ENCODE measurements at places on chromosomes 2 and 18.

- DNase-seq = peak; percentile 7
Measured at GRCh38 chr18:55588111-55588869, at the start of gene TCF4. Gene TCF4 (minus strand): TSS chr18:55588192. CDS start chr18:55587116, 1,076 bp downstream.

DNA sequence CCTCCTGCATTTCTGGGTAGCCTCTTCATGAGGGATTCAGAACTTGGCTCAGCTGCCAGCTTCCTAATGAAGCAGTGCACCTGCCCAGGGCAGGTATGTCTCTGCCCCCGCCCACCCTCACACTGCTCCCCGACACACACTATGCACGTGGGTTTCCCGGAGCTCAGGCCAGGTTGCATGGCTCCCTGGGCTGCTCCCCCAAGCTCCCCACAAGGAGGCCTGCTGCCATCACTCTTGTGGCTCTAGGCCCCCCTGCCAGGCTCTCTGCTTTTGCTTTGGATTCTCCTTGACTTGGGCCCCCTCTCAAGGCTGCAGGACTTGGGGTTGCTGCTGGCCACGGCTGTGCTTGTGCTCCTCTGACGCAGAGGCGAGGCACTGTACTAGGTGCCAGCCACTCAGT, 43.6 kb downstream of the ADD2 start:
- DNase-seq = no peak

DNA sequence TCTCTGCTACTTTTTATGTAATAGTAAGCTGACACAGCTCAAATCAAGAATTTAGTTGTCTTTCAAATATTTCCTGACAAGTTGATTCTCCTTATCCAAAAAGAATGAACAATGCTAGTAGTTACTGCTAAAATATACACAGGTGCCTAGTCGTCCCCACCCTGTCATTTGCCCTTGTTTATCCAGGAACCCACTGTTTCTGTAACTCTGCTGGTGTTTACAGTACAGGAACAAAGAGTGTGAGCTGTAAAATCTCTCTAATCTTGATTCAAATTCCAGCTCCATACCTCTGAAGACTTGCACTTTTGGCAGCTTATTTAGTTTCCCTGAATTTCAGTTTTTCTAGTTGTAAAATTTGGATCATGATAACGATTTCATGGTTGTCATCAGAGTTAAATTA, 21.1 kb upstream of the SCYGR2 start:
- DNase-seq = no peak

GRCh38 chr2:150088538-150088937, 398.9 kb downstream of the RND3 start:
- DNase-seq = no peak

- DNase-seq = no peak
Measured at GRCh38 chr2:66034467-66034866, 400.5 kb upstream of the MEIS1 start.

DNA sequence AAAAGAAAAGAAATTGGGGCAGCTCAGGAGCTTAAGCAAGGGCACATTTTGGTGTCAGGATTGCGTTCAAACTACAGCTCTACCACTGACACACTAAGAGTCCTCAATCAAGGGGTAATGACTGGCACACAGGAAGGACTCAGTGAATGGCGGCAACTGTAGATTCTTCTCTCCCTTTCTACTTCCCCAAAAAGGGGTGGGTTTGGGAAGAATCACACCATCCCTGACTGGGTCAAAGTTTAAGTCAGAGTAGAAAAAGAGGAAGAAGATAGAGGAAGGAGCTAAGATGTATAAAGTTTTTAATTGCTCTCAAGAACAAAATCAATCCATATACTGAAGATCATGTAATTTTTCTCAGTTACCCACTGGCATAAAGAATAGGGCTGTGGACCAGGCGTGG, 2.6 kb downstream of the NLRC4 start:
- DNase-seq = no peak

GRCh38 chr2:190412966-190413365, 4.8 kb downstream of the MFSD6 start:
- DNase-seq = no peak

DNA sequence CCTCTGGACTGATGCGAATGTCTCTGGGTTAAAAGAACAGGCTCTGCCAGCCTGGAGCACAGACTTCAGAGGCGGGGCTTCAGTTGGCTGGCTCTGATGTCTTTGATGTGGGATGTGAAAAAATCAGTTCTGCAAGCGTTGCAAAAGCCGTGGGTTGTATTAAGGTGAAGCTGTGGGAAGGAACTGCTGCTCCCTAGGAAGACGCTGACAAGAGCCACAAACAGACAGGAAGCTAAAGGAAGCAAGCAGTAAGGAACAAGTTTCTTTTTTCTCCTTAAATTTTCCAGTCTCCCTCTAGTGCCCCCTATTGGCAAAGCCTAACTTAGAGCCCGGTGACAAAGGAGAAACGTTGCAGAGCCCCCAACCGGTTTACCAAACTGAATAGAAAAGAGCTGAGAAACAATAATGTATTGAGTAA, 239.0 kb downstream of the CCDC178 start:
- DNase-seq = no peak

DNA sequence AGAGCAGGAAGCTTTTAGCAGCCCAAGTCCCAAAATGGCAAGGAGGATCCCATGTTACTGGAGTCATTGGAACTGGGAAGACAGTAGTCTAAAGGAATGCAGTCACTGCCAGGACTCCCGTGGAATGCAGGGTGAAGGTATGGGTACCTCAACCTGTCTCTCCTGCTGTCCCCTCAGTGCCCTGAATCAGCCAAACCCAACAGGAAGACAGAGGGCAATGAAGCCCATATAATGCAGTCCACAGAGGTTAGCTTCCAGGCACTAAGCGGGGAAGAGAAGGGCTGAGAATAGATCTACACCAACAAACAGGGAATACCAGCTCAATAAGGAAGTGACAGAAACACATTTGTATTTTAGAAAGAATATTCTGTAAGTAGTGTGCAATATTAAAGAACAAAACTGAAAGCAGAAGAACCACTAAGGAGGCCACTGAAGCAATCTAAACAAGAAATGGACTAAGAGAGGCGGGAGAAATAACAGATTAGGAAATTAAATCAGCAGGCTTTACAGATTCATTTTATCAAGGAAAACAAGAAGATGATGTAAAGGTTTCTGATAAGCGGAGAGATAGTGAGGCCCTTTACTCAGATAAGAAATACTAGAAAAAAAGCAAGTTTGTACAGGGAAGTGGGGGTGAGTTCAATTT, 8.3 kb downstream of the NEMP2 start:
- no peak for DNase-seq

DNA sequence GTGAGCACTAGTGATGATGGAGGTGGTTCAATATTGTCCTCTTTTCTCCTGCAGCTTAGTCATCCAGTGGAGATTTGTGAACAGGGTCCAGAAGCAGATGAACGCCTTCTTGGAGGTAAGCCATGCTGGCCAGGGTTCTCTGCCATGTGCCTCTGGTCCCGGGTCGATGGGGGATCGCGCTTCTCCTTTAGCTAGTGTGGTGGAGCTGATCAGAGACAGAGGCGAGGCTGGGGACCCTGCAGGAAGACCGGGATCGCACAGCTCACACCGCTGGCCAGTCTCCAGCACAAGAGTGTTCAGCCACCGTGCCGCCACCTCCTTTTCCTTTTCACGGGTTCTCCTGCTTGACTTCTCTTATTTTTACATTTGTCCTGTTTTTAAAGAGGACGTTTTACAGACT, 243.4 kb downstream of the ALPK2 start:
- DNase-seq = no peak

DNA sequence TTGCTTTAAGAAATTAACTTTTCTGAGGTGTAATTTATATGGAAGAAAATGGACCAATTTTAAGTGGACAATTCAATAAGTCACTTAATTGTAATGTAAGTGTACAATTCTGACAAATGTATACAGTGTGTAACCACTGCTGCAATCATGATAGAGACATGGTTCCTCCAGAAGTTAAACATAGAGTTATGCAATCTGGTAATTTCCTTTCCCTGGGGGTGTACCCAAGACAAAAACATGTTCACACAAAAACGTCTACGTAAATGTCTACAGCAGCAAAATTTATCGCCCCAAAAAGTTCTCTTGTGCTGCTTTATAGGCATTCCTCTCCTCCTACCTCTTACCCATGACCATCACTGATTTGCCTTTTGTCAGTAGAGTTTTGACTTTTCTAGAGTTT, 141.5 kb downstream of the AQP4 start:
- DNase-seq = no peak

GRCh38 chr2:20829861-20830260, 7.0 kb upstream of the LDAH start:
- DNase-seq = no peak

DNA sequence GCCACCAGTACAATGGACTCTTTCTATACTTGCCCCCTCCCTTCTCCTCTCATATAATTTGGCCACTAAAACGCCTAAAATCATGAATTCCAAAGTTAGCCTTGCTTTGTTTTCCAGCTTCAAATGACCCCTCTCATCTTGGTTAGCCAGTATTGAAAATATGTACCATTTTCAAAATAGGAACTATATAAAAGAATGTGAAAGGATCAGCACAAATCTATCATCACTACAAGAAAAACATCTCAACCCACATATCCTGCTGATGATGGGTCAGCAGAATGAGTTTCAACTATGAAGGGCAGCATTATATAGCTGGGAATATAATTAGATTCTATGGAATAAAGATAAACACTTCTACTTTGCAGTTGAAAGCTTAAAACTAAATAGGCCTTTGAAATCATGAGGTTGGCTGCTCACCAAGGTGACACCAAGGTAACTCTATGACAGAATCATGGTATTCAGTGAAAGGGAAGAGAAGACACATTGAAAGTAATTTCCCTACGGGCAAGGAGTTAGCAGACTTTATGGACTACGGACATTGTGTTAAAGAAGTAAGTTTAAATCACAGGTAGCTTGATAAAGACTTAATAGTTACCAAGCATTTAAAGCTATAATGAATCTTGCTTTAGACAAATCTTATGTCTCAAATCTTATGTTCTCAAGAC, 873.0 kb downstream of the CPS1 start:
- no peak for DNase-seq

DNA sequence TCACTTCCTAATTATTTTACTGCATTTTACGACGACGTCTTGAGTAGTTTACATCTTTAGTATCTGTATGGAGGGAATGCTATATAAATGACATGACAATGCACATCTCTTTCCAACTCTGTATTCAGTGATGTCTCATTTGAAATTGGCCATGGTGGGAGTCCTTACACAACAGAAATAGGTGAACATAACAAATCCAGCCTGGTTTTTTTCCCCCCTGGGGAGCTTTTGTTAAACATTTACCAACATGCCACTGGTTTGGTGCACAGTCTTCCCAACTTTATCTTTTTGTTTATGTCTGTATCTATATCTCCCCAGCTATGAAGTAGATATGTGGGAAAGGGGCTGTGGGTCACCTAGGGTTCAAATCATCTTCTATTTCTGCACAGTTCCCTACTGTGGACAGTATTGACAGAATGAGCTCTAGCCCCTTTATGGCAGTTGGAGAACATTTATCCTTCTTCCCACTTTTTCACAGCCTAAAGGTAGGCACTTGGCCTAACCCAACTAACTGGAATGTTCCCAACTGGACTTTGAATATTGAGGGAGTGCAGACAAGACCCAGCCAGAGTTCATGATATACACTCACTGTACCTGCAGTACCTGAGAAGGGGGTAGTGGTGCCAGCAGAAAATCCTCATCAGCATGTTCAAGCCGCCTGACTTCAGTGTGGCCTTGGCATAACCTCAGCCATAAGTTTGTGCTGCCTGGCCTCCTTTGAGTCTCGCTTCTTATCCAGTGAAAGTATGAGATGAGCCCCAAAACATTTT, 5.7 kb upstream of the RTKN start:
- no peak for DNase-seq

DNA sequence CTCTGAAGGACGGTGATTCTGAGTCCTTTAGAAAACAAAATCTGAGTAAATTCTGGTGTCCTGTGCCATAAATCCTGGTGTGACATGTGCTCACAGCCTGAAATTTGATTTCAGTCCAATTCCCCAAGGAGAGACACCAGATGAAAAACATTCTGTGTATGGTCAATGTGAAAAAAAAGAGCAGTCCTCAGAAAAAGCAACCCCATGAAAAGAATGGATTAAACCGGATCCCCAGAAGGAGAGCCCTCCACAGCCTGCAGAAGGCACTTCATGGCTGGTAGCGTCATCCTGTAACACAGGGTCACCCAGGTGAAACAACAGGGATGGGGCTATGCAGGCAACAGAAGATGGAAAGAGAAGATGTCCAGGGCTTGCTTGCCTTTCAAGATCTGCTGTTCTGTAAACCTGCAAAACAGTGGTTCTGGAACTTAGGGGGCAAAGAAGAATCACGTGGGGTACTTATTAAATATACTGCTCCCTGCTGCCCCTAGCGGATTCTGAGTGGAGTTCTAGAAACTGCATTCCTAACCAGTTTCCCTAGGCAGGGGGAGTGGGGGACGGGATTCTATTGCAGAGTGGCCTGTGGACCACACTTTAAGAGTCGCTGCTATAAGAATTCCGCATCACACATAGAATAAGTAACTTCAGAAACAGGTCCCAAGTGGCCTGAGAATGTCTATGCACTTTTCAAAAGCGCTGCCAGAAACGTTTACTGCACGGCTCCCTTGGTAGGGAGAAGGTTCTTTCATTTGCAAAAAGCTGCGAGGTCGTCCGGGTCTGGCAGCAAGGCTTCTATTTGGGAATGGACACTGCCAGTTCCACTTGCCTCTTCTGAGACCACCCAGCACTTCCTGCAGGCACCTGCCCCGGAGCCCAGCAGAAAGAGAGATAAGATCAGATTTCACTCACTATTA, 118.9 kb upstream of the ARL5A start:
- peak; percentile 5 for DNase-seq

DNA sequence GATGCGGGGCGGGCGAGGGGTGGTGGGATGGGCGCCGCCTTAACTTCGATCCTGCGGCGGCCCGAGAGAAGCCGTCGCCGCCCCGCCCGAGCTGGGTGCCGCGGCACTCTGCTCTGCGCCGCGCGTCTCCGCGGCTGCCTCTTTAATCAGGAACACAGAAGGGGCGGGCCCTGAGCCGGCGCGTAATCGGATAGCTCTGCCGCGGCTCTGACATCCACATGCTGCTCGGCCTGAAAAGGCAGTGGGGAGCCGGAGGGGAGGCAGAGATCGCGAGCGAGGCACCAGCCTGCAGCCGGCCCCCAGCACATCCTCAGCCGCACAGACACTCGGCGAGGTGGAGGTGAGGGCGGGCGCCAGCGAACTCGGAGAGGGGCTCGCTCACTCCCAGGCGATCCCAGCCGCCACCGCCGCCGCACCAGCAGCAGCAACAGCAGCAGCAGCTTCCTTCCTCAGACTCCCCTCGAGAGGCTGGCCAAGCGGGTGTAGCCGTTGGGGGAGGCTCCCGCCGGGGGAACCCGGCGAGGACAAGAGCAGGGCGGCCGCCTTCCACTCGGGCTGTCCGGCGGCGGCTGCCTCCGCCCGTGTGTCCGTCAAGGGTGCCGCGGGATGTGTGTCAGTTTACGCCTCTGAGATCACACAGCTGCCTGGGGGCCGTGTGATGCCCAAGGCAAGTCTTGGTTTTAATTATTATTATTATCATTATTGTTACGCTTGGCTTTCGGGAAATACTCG, at the start of gene NRP2:
TSS of gene NRP2 (plus strand) at position 263 of the 732 bp plus-strand sequence. CDS start 790 bp downstream, outside the sequence.
- no peak for DNase-seq

GRCh38 chr2:201248288-201248844, 12.0 kb upstream of the CASP8 start:
- no peak for DNase-seq

GRCh38 chr2:150495993-150496627, 8.6 kb upstream of the RND3 start:
- no peak for DNase-seq
